CD4-positive, alpha-beta T cell treated with Interleukin-6 at 100 ng/mL for 8 hours (primary cell): ENCODE measurements at places on chromosomes 7 and 10.
A peak's percentile ranks its signal among the peaks of the same experiment; 100 is the strongest.

GRCh38 chr10:78081292-78081691 is 47.6 kb downstream of the RPS24 start:
- DNase-seq: no peak

- DNase-seq: no peak
Observed at GRCh38 chr7:148886844-148887243, 2.8 kb upstream of the EZH2 start.

- no peak for DNase-seq
Observed at GRCh38 chr7:32870298-32870697, 21.3 kb downstream of the KBTBD2 start.

GRCh38 chr7:101441890-101442289 is 79.2 kb downstream of the COL26A1 start:
- no peak for DNase-seq

DNA sequence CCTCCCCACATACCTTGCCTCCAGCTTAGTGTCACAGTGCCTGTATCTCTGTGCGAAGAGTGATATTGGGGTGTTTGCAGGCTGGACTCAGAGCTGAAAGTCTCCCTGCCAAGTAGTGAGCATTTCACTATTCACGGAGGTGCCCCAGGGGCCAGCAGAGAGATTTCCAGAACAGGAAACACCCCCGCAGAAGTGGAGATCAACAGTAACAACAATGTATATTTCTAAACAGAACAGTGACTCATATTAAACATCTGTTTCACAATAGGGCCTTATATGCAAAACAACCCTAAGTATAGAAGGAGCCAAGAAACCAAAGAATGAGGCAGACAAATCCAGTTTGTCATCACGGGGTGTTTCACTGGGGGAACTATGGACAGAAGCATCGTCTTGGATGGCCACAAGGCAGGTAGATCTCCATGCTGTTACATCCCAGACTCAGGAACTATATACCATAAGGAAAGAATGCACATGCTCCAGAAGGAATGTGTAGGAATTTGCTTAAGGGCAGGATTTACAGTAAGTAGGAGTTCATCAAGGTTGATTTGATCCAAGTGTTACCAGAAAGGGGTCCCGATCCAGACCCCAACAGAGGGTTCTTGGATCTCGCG is 29.3 kb upstream of the CCL24 start:
- no peak for DNase-seq

DNA sequence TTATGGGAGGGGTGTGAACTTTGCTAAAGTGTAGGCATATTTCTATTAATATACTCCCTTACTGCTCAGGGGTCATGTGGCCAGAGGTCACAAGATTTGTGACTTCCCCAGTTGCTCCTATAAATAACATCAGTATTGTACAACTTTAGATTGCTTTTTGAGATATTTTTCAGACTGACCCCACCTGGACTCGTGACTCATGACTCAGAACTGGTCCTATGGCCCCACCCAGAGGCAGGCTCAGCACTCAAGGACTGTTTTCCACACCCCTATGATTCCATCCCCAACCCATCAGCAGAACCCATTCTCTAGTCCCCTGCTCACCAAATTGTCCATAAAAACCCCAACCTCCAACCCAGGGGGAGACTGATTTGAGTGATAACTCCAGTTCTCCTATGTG is 2.7 kb upstream of the CUL2 start:
- no peak for DNase-seq

DNA sequence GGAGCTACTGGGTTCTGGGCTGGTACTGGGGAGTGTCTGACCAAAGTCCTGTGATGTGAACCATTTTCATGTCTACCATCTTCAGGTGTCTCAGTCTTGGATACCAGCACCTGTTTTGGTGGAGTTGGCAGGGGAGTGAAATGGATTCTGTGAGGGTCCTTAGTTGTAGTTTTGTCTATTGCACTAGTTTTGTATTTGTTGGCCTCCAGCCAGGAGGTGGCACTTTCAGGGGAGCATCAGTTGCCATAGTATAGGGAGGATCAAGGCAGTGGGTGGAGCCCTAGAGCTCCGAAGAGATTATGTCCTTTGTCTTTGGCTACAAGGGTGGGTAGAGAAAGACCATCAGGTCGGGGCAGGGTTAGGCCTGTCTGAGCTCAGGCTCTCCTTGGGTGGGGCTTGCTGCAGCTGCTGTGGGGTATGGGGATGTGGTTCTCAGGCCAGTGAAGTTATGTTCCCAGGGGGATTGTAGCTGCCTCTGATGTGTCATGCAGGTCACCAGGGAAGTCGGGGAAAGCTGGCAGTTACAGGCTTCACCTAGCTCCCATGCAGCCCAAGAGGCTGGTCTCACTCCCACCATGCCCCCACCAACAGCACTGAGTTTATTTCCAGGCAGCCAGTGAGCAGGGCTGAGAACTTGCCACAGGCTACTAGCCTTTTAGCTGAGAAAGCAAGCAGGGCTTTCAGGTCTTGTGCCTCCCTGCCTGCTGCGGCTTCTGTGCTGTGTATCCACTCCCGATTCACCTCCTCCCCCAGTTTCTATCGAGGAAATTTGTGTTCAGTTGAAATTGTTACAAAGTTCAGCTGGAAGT is 153.1 kb downstream of the ZNF365 start:
- no peak for DNase-seq

DNA sequence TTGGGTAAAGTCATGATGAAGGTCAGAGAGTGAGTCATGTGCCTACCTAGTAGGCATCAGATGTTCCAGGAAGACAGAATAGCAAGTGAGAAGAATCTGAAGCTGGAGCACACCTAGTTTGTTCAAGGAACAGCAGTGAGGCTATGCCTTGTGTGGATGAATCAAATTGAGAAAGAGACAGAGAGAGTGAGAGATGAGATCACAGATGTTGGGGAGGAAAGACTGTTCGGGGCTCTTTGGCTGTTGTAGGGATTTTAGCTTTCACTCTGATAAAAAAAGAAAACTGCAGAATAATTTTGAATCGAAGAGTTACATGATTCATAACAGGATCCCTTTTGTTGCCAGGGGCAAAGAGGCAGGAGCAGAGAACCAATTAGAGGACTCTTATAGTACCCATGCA is 6.3 kb downstream of the LIPF start:
- DNase-seq: no peak

GRCh38 chr10:24821986-24822385 is 98.3 kb upstream of the ARHGAP21 start:
- DNase-seq: peak; percentile 10

GRCh38 chr10:74394416-74394969 is 243.5 kb downstream of the ADK start:
- no peak for DNase-seq

DNA sequence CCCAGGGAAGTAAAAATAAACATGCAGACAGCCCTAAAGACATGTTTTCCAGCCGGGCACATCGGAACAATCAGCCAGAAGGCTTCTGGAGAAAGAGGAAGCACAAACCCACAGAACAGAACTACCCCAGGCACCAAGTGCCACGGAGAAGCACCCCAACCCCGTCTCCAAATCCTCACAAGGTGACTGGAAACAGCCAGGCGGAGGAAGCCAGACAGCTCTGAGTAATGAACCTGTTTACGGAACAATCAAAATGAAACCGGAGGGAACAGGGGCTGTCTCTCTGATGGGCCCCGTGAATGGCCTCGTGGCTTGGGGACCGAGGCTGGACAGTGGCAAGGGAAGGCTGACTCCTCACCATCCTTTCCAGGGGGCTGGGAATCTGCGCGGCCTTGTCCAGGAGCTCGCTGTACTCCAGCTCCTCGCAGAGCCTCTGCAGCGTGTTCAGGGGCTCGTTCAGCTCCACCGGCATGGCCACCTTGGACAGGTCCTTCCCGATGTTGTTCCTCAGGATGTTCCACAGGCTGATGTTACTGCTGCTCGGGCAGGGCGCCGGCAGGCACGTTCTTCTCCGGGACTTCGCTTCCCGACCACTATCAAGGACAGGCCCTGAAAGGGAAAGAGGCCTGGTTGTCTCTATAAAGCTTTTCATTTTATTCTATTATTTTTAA is 77.0 kb upstream of the GSDME start:
- no peak for DNase-seq

DNA sequence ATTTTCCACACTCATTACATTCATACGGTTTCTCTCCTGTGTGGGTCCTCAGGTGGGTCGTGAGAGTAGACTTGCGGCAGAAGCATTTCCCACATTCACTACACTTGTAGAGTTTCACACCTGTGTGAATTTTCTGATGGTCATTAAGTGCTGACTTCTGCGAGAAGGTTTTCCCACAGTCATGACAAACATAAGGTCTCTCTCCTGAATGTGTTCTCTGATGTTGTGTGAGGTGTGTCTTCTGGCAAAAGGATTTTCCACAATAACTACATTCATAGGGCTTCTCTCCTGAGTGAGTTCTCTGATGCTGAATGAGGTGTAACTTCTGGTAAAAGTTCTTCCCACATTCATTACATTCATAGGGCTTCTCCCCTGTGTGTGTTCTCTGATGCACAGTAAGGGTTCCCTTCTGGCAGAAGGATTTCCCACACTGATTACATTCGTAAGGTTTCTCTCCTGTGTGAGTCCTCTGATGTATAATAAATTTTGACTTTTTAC is 15.1 kb downstream of the ZNF12 start:
- DNase-seq: no peak

DNA sequence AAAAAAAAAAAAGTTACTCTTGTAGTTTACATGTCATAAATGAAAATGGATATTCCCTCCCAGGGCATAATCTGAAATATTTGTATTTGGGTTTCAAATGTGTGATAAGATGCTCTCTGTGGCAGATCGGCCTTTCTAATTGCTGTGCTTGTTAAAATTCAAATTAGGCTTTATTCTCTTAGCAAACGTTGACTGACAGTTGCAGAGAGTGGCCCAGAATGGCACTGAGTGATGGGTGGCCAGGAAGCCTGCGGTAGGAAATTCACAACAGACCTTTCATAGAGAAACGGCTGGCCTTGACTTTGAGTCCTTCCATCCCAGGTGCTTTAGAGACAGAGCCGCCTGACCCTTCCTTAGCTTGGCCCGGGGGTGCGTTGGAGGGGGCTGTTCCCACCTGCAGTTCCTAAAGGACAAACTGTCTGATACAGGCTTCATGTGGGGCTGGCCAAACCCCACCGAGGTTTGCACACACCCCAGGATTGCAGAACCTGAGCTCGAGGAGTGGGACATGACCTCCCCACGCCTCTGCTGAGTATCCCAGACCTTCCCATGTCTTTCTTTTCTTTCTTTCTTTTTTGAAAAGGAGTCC is 152.7 kb downstream of the CUX1 start:
- no peak for DNase-seq

GRCh38 chr7:54560723-54561122 is 18.5 kb downstream of the VSTM2A start:
- DNase-seq: no peak

DNA sequence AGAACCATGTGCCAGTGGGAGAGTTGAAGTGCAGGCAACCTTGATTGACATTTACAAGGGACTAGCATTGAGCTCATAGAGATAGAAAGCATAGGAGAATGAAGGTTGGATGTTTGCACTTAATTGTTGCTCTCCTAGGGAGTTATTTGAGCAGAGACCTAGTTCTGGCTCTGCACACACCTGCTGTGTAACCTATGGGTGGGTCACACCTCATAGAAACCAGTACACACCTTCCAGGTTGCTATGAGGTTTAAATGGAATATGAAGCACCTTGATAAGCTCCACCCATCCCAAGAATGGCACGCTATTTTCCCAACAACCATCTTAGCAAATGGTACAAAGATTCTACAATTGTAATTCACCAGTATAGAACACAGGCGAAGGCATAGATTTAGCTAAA is 86.2 kb upstream of the AOAH start:
- no peak for DNase-seq

- no peak for DNase-seq
Observed at GRCh38 chr7:28226003-28226402, 45.4 kb upstream of the JAZF1 start.

DNA sequence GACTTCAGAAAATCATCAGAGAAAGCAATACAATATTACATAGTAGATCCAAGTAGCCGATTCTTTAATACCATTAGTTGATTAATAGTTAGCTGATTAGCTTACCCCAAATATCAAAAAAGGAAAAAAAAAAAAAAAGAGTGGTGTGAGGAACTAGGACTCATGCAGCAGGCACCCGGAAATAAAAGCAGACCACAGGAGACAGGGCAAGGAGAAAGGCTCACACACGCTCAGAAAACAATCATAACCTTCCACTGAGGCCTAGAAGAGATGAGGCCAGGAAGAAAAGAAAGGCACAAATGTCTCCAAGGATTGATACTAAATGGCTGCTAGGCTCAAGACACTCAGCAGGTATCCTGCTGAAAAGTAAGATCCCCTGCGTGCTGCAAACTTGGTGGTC is 25.9 kb downstream of the TRDMT1 start:
- no peak for DNase-seq

GRCh38 chr7:27868131-27868550 is 128.2 kb downstream of the TAX1BP1 start:
- DNase-seq: no peak

- DNase-seq: no peak
Observed at GRCh38 chr7:140869430-140869829, 55.3 kb downstream of the BRAF start.

GRCh38 chr7:80991654-80992053 is 72.8 kb upstream of the SEMA3C start:
- no peak for DNase-seq

DNA sequence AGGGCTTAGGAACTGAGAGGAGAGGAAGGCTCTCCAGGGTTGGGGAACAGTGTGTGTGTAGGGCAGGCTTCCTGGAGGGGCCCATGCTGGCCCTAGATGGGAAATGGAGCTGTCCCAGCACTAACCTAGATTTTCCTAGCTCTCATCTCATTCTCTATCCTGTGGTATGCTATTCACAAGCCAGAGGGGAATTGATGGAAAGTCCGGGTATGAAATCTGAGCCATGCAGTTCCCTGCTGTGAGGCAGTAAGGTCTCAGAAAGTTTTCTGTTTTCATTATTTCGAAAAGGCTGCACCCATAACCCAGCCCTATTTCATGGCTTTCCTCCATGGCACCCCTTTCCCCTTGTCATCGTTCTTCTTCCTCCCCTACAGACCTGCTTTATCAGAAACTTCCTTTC is 220.3 kb downstream of the RPS24 start:
- no peak for DNase-seq

DNA sequence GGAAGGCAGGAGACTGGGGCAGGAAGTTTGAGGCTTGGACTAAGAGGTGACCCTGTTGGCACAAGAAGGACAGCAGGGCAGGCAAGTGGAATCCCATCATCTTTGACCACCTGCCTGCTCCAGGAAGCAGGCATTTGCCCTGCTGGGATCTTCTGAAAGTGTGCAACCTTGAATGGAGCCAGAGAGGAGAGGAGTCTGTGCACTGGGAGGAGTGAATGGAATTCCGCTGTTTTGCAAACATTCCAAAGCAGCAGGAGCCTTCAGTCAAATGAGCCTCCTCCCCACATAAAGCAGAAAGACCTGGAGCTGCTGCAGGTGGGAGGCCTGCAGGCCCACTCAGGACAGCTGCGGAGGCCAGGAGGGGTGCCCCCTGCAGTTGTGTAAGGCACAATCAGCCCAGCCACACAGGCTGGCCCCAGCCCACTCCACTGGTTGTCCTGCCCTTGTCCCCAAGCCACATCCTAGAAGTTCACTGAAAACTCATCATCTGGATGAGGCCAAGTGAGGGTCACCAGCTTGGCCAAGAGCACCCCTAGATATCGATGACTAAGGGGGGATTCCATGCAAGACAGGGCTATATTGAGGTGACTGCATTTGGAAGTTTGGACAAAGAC is 249.5 kb downstream of the RPS24 start:
- DNase-seq: no peak

- DNase-seq: no peak
Observed at GRCh38 chr10:22110761-22111160, 107.1 kb downstream of the EBLN1 start.

- DNase-seq: no peak
Observed at GRCh38 chr7:52119537-52119936, 802.9 kb upstream of the COBL start.
